ENCODE measurements at places on chromosomes 2 and 18.

DNA sequence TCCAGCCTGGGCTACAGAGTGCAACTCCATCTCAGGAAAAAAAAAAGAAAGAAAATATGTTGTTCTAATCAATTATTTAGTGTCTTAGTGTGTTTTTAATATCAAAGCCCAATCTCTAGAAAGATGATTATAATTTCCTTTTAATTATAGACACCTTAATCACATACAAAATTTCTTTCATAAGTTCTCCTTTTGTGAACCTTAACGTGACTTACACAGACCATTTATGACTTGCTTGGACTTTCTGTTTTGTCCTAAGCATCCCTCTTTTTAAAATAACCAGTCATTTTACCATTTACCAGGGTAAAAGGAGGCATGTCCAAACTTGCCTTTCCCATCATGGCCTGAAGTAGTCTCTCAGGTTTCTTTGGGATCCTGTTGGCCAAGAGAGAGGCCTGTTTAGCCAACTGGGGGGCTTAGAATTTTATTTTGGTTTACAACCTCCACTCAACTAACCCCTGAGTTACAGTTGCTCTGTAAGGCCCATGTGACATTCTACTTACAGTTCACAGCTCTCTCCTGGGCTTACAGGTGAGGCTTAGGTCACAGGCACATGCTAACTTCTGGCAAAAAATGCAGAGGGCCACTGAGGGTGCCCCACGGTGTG, 23.9 kb upstream of the GPR155 start:
- DNase-seq, result no peak

DNA sequence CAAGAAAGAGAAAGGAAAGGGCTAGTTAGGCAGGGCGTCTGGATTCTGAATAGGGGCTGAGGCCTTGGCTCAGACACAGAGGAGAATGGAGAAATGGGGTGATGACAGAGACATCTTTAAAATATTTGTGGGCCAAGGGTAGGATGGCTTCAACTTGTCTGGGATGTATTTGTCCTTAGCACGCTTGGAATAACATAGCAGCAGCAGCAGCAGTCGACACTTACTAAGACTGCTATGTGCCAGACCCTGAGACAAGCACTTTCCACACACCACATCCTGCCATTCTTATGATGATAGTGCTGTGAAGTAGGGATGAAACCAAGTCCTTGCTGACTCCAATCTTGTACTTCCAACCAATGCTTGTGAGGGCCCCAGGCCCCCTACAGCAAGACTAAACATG, 2.6 kb downstream of the IL1RL1 start:
- DNase-seq, result no peak

- no peak for DNase-seq
Measured at GRCh38 chr2:209523867-209524266, 100.0 kb downstream of the MAP2 start.

DNA sequence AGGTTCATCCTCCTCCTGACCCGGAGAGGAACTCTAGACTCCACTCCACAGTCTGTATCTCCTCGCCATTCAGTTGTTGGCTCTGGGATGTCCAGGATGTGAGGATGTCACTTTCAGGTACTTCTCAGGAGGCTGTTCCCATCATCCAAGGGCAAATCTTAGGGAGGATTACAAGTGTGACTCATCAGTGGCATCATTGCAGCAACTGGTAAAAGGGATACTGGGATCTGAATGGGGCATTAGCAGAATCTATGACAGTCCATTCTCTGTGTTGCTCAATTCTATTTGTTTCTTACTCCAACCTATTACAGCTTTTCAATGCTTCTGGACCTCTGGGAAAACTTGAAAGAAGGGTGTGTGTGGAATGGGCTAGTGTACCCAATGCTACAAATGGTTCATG, 81.5 kb upstream of the FN1 start:
- DNase-seq, result no peak

GRCh38 chr2:37307500-37307899, 17.1 kb downstream of the PRKD3 start:
- DNase-seq, result no peak
